ENCODE measurements at places on chromosomes 11 and 22.

GRCh38 chr22:26404851-26405421 is 24.1 kb upstream of the ASPHD2 start:
- no peak for DNase-seq

GRCh38 chr11:62546244-62546928 is at the start of gene AHNAK:
Gene AHNAK, minus strand, starts transcription at chr11:62546806. Its CDS starts 10,708 bp downstream, at chr11:62536098.
- DNase-seq, result no peak

- no peak for DNase-seq
These were observed 45.7 kb upstream of the CABP7 start for GRCh38 chr22:29674121-29674520.

GRCh38 chr11:14340721-14341120 is 18.3 kb downstream of the RRAS2 start:
- DNase-seq, result no peak

GRCh38 chr11:67600324-67601029 is 6.3 kb upstream of the NDUFV1 start:
- DNase-seq, result no peak

DNA sequence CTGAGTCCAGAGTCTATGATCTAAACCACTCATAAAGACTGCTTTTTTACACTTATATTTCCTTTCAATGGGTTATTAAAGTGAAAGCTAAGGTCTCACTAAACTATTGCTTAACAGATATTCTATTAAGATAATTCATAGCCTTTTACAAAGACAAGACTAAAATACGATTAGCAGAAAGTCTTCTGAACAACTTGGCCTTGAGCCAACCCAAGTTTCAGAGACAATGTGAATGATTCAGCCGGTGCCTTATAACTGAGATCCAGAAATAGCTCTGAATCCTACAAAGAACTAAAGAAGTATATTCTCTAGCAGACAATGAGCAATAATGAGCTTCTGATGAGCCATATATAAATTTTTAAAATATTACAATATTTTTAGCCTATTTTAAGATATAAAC is 41.5 kb upstream of the CARD18 start:
- peak; percentile 60 for DNase-seq

- DNase-seq, result no peak
These were observed 20.9 kb downstream of the HPS4 start for GRCh38 chr22:26462641-26463040.

GRCh38 chr22:39721206-39722031 is 150.9 kb downstream of the CACNA1I start:
- no peak for DNase-seq

- no peak for DNase-seq
These were observed 28.4 kb downstream of the IZUMO1R start for GRCh38 chr11:94332814-94333213.

DNA sequence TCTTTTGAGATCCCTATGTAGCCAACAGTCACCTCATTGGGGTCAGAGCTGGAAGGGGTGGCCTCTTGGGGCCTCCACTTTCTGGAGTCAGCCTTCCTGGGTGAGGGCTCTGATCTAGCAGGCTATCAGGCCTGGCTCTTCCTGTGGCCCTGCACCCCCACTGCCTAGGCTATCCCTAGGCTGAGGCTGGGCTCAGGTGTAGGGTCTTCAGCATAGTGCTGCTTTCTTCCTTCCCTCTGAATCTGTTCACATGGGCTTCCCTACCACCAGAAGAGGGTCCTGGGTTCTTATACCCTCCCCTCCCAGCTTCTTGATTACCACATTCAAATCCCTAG is 456 bp upstream of the SPI1 start:
- no peak for DNase-seq

DNA sequence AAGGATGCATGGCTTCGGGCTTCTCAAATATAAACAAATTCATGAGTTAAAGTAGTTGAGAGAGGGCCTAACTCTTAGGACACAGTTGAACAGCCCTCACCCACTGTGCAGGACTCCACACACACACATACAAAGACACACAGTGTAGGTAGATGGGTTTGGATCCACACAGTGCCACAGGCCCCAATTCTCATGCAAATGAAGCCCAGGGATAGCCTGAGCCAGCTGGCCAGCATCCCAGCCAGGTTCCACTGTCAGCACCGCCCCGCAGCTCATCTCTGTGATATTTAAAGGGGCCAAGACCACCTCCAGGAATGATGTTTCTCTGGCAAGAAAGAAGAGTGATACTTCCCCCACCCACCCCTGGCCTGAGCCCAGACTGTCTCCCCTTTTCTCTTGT is 11.7 kb downstream of the SLC35C1 start:
- DNase-seq, result no peak

DNA sequence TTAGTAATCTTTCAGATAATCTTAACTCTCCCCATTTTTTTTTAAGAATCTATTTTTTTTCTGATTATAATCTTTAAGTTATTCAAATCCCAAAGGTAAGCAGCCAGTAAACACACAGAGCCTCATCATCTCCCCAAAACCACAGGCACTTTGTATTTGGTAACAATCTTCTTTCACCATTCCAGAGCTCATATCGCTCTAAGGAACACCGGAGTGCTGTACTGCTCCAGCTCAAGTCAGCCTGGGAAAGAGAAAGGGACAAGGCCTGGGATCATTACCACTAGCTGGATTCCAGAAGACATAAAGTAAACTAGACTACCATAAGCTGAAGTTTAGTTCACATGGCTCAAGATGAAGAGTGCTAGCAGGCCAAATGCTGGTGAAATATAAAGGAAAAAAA is 73.0 kb upstream of the APOA1 start:
- DNase-seq, result no peak

DNA sequence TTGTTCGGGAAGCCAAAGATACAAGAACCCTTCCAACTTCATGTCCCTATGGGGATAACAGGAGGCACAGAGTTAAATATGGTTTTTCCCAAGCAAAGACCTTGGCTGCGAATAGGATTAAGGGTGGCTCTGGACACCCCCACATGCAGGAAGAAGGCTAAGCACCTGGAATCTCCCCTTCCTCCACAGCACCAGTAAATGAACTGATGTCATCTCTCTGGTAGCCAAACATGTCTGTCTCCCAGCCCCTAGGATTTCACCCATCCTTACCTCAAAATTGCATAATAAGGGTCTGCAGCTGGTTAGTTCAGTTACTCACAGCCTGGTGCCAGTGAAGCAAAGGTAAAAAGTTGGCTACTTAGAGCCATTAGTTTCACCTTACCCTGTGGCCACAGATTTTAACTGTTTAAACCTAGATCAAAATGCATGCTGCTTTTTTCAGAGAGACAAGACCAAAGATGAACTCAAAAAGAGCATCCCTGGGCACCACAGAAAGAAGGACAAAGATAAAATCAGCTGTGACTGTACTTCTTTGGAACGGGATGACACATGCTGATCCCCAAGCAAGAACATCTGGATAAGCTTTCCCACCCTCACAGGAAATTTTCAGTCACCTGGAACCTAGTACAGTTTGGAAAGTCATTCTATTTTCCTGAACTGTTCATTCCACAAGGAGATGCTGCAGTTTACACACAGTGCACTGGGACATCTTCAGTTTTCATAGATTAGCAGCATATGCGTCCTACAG is 77.2 kb upstream of the AKIP1 start:
- DNase-seq, result no peak

DNA sequence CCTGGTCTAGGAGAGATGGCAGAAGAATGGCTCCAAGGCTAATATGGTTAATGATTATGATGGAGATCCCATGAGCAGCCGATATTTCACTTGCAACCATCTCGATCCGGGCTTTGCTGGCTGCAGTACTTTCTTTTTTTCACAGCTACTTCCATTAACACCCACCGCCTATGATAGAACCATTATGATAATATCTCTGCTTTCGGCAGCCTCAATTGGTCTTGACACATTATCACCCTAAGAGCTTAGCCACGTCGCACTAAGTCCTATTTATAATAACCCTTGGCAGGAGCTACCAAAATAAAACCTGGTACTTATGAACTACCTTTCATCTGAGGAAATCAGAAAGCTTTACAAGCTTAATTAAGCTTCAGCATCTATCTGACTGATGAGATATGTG is 7.6 kb upstream of the FJX1 start:
- DNase-seq, result no peak

- DNase-seq, result no peak
These were observed 7.0 kb downstream of the LGR4 start for GRCh38 chr11:27465629-27466028.

- no peak for DNase-seq
These were observed 29.0 kb downstream of the SPATA19 start for GRCh38 chr11:133816146-133816870.

DNA sequence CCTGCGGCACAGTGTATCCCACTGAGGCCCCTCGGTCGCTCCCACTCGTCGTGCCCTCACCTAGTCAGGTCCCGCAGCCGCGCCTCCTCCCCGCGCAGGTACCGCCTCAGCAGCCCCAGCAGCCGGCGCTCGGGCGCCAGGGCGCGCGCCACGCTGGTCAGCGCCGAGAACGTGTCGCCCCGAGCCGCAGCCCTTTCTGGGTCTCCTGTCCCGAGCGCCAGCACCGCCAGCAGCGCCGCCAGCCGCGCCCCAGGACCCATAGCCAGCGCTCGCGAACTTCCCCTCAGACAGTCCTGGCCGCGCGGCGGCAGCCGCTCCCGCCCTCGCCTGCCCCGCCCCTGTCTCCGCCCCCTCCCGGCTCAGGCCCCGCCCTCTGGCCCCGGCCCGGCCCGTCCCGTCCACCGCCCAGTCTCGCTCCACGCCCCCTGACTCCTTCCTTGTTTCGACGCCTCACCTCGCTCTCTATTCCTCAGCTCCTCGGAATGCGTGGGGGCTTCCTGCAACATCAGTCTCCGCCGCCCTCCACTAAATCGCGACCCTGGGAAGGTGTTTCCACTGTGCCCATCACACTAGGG is at the start of gene P4HA3:
Gene P4HA3, minus strand, starts transcription at position 289 of the 575 bp plus-strand sequence. Its CDS starts 29 bp downstream, at position 260.
- no peak for DNase-seq

- no peak for DNase-seq
These were observed 15.3 kb upstream of the SYTL2 start for GRCh38 chr11:85826116-85826855.

GRCh38 chr11:133999355-133999754 is 42.6 kb upstream of the IGSF9B start:
- DNase-seq, result no peak

- DNase-seq, result no peak
These were observed 234.1 kb downstream of the KIRREL3 start for GRCh38 chr11:126766440-126766839.

- DNase-seq, result no peak
These were observed 756.2 kb upstream of the TENM4 start for GRCh38 chr11:80196932-80197554.

DNA sequence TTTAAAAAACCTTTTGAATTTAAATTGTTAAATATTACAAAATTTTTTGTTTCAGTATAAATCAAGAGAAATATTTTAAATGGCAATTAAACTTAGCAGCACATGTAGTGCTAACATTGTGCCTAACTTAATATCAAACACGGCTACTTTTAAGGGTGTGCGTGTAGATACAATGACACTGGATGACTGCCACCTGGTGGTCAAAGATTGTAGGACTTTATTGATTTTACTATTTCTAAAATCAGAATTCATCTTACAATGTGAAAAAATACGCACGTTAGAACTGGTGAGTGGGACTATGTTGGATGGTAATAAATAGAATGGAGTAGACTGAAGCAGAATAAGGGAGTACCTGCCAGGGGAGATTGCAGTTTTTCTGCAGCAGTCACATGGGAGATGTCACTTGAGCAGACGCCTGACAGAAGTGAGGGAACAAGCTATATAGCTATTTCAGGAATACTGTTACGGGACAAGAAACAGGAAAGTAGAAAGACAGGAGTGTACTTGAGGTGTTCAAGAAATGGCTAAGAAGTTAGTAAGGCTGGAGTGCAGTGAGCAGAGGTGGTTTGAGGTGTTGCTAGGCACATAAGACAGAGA is 52.9 kb downstream of the UVRAG start:
- no peak for DNase-seq

DNA sequence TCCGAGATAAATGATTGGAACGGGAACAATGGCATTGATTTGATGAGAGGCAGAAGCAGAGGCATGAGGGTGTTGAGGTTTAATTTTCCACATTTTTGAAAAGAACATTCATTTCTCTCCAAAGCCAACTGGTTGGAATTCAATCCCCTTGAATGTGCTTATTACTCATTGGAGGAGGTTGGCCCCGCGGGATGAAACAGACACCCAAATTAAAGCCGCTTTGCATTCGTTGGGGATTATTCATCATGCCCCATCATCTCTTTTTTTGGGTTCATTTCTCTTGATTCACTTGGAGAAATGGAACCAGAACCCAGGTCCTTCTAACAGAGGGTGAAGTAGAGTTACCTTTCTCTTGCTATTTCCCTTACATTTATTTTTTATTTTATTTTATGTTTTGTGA is 47.6 kb upstream of the PARVG start:
- DNase-seq, result no peak

GRCh38 chr11:117838901-117839300 is 14.4 kb upstream of the FXYD2 start:
- no peak for DNase-seq

DNA sequence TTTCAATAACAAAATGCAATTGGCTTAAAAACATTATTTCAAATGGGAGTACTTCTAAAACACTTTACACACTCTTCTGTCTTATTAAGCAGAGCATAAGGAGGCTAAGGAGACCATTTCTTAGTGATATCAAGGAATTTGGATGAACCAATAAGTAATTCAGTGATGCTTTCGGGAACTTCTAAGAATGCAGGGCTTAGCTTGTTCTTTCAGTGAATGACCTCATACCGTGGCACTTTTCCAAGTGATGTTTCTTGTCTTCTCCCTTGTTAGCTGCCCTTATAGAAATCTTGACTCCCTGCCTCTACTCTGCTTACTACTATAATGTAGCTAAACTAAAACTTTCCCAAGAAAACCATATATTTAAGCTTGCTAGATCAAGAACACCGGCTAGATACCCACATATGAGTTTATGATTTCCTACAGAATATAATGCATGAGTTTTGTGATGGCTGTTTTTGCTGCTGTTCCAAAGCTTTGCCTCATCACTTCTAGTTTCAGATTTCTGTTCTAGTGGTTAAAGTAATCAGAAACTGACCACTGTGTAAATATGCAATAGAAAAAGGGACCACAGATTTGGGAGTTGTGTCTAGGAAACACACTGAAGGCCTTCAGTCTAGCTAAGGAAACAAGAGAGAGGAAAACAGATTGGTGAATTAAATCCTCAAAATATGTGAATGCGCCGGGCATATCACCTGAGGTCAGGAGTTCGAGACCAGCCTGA is 37.5 kb upstream of the STK33 start:
- peak; percentile 81 for DNase-seq

- no peak for DNase-seq
These were observed 9.1 kb downstream of the DCPS start for GRCh38 chr11:126312961-126313360.

GRCh38 chr22:46966846-46967245 is 204.4 kb downstream of the TBC1D22A start:
- DNase-seq, result no peak

DNA sequence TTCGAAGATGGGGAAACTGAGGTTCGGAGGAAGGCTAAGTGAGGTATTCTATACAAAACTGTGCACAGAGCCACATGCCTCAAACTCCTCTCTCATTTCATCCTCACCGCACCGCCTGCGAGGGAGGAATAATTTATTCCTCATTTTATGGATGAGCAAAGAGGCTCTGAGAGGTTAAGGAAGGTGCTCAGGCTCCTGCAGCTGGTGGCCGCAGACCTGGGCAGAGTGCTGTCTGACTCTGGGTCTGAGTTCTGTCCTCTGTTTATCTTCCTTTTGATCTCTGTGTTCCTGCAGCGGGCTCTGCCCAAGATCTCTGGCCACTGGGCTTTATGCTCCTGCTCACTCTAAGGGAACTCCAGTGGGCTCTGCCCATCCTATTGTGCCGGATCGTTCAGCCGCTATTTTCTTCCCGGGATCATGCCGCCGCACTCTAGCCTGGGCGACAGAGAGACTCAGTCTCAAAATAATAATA is 59.5 kb downstream of the MCM5 start:
- DNase-seq, result no peak
